ENCODE measurements at places on chromosomes 3 and 15. TPM values are rescaled to one million over a fixed set of nuclear protein-coding genes. Genes with fewer than 3 reads are reported as not detected.

DNA sequence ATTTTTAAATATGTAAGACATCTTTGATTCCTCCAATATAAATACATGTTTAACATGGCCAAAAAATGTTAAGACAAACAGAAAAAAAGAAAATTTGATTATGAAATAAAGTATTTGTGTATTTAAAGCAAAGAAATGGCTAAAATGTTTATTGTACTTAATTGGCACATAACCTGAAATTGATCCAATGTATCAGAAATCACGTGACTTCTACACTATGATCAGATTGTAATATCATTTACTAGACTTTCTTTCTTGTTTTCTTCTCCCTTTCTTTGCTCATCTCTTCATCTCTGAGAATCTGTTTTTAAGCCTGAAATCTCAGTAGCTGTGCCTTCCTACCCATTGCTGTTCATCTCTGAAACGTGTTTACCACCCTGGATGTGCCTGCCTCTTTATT lies 420.3 kb downstream of the RSL24D1 start:
- DNase-seq = no peak

The ELL3 gene
- 2.9 TPM for polyA plus RNA-seq

DNA sequence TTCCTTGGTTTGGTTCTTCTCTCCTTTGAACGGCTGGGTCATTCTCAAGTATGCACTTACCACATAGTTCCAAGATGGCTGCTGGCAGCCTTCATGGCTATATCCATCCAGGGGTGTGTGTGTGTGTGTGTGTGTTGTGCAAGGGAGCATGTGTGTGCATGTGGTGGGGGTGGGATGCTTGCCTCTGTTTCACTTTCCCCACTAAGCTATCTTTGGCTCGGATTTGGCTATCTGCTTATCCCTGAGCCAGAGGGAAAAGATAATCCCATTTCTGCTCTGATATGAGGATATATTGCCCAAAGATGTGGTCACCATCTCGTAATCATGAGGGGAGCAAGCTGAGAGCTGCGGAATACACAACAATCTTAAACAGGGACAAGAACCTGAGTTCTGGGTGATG lies 26.2 kb downstream of the ANAPC13 start:
- DNase-seq = no peak

DNA sequence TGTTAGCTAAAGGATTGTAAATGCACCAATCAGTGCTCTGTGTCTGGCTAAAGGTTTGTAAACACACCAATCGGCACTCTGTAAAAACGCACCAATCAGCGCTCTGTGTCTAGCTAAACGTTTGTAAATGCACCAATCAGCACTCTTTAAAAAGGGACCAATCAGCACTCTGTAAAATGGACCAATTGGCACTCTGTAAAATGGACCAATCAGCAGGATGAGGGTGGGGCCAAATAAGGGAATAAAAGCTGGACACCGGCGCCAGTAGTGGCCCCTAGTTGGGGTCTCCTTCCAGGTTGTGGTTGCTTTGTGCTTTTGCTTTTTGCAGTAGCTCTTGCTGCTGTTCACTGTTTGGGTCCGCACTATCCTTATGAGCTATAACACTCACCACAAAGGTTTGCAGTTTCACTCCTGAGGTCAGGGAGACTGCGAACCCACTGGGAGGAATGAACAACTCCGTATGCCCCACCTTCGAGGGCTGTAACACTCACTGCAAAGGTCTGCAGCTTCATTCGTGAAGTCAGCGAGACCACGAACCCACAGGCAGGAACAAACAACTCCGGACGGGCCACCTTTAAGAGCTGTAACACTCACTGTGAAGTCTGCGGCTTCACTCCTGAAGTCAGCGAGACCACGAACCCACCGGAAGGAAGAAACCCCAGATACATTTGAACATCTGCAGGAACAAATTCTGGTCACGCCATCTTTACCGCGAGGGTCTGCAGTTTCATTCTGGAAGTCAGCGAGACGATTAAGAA lies 1.1 kb upstream of the SUCLG2 start:
- no peak for DNase-seq

GRCh38 chr15:89167267-89168176 lies 53.9 kb downstream of the RLBP1 start:
- peak; percentile 92 for DNase-seq

DNA sequence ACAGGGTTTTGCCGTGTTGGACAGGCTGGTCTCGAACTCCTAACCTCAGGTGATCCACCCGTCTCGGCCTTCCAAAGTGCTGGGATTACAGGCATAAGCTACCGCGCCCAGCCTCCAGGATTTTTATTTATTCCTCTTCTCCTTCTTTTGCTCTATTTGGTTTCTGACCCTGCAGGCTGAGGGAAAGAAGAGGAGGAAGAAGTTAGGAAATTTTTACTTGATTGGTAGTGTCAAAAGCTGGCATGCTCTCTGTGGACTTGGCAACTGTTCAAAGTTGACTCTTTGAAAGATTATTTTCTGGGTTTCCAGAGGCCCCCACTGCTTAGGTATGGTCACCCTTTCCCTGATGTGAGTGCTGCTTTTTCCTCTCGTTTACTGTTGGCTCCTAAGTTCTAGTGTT lies 372.2 kb downstream of the DIPK2A start:
- no peak for DNase-seq

The CCDC39 gene
- not detected for polyA plus RNA-seq

The DPPA2 gene
- not detected for polyA plus RNA-seq

The ST3GAL6 gene
- polyA plus RNA-seq = 13.2 TPM

GRCh38 chr3:186406669-186407635 lies 44.9 kb upstream of the DGKG start:
- no peak for DNase-seq

GRCh38 chr3:117793622-117794265 lies 1084.2 kb downstream of the TUSC7 start:
- DNase-seq = no peak

GRCh38 chr3:142857056-142857455 lies 31.8 kb downstream of the PCOLCE2 start:
- no peak for DNase-seq

DNA sequence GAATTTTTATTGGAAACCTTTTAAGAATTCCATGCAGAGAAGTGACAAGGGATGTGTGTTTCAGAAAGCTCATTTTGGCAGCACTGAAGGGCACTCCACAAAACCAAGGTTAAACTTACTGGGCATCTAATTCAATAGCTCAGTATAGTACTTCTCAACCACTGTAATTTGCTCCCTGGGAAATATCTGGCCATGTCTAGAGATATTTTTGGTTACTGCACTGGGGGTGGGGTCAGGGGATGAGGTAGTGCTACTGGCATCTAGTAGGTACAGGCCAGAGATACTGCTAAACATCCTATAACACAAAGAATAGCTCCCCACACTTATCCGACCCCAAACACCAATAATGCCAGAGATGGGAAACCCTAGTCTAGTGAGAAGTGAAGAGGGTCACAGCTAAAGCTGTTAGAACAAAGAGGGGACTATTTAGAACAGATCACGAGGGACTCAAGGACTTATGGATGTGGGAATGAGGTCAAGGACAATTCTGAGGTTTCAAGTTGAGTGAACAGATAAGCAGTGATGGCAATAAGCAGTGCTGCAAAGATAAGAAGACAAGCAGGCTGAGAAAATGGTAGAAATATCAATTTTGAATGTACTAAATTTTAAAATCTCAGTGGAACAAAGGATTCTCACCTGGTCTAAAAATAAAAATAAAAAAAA lies 3.2 kb downstream of the MRPL46 start:
- DNase-seq = no peak

The SLCO2A1 gene
- 11.9 TPM for polyA plus RNA-seq

GRCh38 chr3:195238586-195239118 lies 32.3 kb downstream of the XXYLT1 start:
- DNase-seq = no peak
